ENCODE measurements at places on chromosomes 16 and 17. TPM values are rescaled to one million over a fixed set of nuclear protein-coding genes. Genes with fewer than 3 reads are reported as not detected.

RGS9 gene
- 6.6 TPM for total RNA-seq

STAC2 gene
- 0.93 TPM for total RNA-seq

SPNS1 gene
- 36.1 TPM for total RNA-seq

DUS1L gene
- 150 TPM for total RNA-seq

SDR42E1 gene
- total RNA-seq, result 1.3 TPM

TP53TG3F gene
- total RNA-seq, result not detected
